ENCODE measurements at places on chromosomes 2 and 18. TPM values are rescaled to one million over a fixed set of nuclear protein-coding genes. Genes with fewer than 3 reads are reported as not detected.

- H3K27ac ChIP-seq: no peak overlapping the region
- no peak overlapping the region for H3K4me3 ChIP-seq
- peaks cover 6% of the 10 kb centered on the region for H3K4me1 ChIP-seq
These were observed 166.4 kb upstream of the MGAT5 start for GRCh38 chr2:134087371-134087921.

- H3K36me3 ChIP-seq: peaks cover 13% of the 10 kb centered on the region
- no peak overlapping the region for H3K27ac ChIP-seq
- peaks cover 22% of the 10 kb centered on the region for H3K4me1 ChIP-seq
- no peaks in the 10 kb centered on the region for H3K27me3 ChIP-seq
- DNase-seq: no peak
- no peak overlapping the region for H3K4me3 ChIP-seq
These were observed 11.7 kb downstream of the SLC4A3 start for GRCh38 chr2:219638948-219639755.

- H3K27ac ChIP-seq: no peak overlapping the region
- H3K4me1 ChIP-seq: no peaks in the 10 kb centered on the region
- DNase-seq: no peak
- no peak overlapping the region for H3K4me3 ChIP-seq
These were observed 212.3 kb downstream of the MGAT5 start for GRCh38 chr2:134466141-134466540.

- DNase-seq: no peak
- no peak overlapping the region for H3K27ac ChIP-seq
- peak overlapping the region; percentile 25 for H3K4me3 ChIP-seq
- peaks cover 36% of the 10 kb centered on the region for H3K4me1 ChIP-seq
These were observed 723 bp upstream of the SLC30A3 start for GRCh38 chr2:27263287-27264252.

DNA sequence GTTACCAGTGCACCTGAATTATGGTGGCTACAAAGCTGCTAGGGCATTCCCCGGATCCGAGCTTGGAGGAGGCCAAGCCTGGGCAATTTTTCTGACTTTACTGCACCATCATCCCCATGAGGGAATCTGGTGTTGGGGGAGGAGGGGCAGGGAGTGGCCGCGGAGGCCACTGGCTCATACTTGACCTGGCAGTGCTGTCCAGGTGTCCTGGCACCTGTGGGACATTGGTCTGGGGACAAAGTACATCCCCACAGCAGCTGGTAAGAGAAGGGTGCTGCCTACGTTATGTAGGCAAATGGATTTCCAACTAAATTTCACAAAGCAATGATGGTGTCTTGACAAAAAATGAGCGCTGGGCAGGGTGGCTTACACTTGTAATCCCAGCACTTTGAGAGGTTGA is 48.3 kb downstream of the KLHL29 start:
- peaks cover 5% of the 10 kb centered on the region for H3K27me3 ChIP-seq
- no peak overlapping the region for H3K27ac ChIP-seq
- peaks cover 8% of the 10 kb centered on the region for H3K4me1 ChIP-seq

DNA sequence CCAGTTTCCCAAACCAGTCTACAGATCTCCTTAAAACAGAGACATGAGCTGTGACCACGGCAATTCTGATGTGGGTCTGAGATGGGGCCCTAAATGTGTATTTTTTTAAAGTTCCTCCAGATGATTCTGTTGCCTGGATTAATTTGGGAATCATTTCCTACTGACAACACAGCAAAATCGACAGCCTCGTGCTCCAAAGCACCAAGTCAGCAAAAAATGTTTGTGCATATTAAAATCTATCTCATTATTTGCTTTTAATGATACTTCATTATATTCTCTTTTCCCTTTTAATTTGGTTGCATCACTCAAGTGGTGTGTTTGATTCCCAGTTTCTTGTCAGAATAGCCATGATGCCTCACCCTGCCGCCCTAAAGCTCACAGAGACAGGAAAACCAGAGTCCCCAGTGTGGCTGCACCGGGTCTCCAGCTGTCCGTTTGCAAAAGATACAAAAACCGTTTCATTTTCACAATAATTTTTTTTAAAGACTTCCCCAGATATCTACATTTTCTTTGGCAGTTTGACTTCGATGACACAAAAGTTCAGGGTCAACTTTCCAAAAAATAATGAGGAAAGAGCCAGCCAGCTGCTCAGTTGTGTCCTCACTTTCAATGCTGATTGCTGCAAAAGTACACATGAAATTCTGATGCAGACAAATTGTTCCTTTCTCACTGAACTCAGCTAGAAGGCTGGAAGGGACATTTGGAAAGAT is 443.2 kb upstream of the ID2 start:
- no peak overlapping the region for H3K27ac ChIP-seq
- peak; percentile 61 for DNase-seq
- H3K36me3 ChIP-seq: no peaks in the 10 kb centered on the region
- peaks cover 2% of the 10 kb centered on the region for H3K27me3 ChIP-seq
- no peak overlapping the region for H3K4me3 ChIP-seq

GRCh38 chr2:152015552-152015951 is 83.3 kb downstream of the CACNB4 start:
- peak; percentile 60 for DNase-seq
- H3K4me1 ChIP-seq: no peaks in the 10 kb centered on the region
- H3K27me3 ChIP-seq: no peaks in the 10 kb centered on the region
- H3K36me3 ChIP-seq: no peaks in the 10 kb centered on the region

GRCh38 chr2:217836901-217837491 is 165.8 kb downstream of the TNS1 start:
- peaks cover 78% of the 10 kb centered on the region for H3K36me3 ChIP-seq
- H3K4me3 ChIP-seq: no peak overlapping the region
- H3K4me1 ChIP-seq: peaks cover 72% of the 10 kb centered on the region
- no peaks in the 10 kb centered on the region for H3K27me3 ChIP-seq

- H3K27ac ChIP-seq: peak overlapping the region; percentile 80
- peaks cover 70% of the 10 kb centered on the region for H3K4me1 ChIP-seq
- peak overlapping the region; percentile 27 for H3K4me3 ChIP-seq
These were observed 8.4 kb upstream of the ARID5A start for GRCh38 chr2:96528006-96528699.

DNA sequence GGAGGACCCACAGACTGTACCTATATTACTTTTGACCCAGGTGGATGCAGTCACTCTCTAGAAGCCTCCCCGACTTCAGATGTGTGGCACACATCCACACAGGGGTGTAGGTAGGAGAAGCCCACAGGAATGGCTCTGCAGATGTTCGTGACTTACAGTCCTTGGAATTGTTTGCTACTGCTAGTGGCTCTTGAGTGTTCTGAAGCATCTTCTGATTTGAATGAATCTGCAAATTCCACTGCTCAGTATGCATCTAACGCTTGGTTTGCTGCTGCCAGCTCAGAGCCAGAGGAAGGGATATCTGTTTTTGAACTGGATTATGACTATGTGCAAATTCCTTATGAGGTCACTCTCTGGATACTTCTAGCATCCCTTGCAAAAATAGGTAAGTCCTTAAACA is 605 bp downstream of the SLC9A4 start:
- H3K27ac ChIP-seq: no peak overlapping the region
- no peak for DNase-seq
- H3K36me3 ChIP-seq: no peaks in the 10 kb centered on the region
- H3K4me1 ChIP-seq: no peaks in the 10 kb centered on the region
- no peaks in the 10 kb centered on the region for H3K27me3 ChIP-seq
- no peak overlapping the region for H3K4me3 ChIP-seq

DNA sequence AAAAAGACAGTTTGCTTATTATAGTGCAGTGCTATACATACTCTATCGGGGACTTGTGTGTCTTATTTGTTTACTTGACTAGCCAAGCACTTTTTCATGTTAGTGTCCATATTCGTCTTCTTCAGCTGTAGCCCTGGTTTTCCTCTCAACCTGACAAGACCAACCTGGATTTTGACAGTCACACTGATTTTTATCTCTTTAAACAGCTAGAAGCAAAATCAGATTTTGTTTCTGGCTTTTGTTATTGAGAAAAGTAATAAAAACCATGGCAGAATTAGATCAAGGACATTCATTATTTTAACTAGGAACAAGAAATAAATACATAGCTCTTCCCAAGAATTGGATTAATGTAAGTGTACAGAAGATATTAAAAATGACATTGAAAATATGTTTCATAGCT is 56.8 kb downstream of the SPATS2L start:
- H3K27ac ChIP-seq: no peak overlapping the region
- H3K4me1 ChIP-seq: peaks cover 19% of the 10 kb centered on the region
- no peak overlapping the region for H3K4me3 ChIP-seq
- DNase-seq: no peak
- H3K36me3 ChIP-seq: peaks cover 7% of the 10 kb centered on the region
- H3K27me3 ChIP-seq: no peaks in the 10 kb centered on the region

DNA sequence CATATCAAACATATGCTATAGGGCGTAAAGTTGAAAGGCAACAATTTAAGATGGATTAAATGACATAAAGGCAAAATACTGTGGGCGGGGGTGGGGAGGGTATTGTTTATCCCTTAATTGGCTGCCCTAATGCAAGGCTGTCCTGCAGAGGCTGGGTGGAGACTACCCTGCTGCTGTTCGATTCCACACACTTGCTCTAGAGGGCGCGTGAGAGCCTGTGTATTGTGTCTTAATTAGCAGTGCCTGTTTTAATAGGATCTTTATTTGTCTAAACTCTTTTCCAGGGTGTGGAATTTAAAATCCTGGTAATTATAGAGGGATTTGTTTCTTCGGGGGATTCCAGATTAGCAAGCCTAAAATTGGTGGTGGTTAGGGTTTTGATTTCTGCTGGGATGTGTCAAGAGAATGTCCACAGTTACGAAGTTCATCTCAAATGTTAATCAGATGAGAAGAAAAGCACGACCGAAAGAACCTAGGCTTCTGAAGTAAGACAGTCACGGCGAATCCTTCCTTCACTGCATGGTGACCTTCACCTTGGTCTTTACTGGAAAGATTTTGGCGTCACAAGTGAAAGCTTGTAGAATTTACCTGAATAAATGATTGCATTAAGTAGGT is 103.5 kb upstream of the MAP3K20 start:
- peaks cover 10% of the 10 kb centered on the region for H3K4me1 ChIP-seq
- H3K4me3 ChIP-seq: no peak overlapping the region
- H3K36me3 ChIP-seq: no peaks in the 10 kb centered on the region
- peaks cover 3% of the 10 kb centered on the region for H3K27me3 ChIP-seq
- no peak overlapping the region for H3K27ac ChIP-seq

- H3K27ac ChIP-seq: no peak overlapping the region
- H3K4me3 ChIP-seq: no peak overlapping the region
- H3K27me3 ChIP-seq: no peaks in the 10 kb centered on the region
- H3K36me3 ChIP-seq: no peaks in the 10 kb centered on the region
- no peaks in the 10 kb centered on the region for H3K4me1 ChIP-seq
These were observed 41.5 kb downstream of the SLC38A11 start for GRCh38 chr2:164913640-164914350.

- DNase-seq: no peak
- H3K4me3 ChIP-seq: no peak overlapping the region
- no peak overlapping the region for H3K27ac ChIP-seq
- H3K4me1 ChIP-seq: peaks cover 21% of the 10 kb centered on the region
- no peaks in the 10 kb centered on the region for H3K36me3 ChIP-seq
- peaks cover 4% of the 10 kb centered on the region for H3K27me3 ChIP-seq
These were observed 165.3 kb downstream of the ARL4C start for GRCh38 chr2:234331566-234331965.

DNA sequence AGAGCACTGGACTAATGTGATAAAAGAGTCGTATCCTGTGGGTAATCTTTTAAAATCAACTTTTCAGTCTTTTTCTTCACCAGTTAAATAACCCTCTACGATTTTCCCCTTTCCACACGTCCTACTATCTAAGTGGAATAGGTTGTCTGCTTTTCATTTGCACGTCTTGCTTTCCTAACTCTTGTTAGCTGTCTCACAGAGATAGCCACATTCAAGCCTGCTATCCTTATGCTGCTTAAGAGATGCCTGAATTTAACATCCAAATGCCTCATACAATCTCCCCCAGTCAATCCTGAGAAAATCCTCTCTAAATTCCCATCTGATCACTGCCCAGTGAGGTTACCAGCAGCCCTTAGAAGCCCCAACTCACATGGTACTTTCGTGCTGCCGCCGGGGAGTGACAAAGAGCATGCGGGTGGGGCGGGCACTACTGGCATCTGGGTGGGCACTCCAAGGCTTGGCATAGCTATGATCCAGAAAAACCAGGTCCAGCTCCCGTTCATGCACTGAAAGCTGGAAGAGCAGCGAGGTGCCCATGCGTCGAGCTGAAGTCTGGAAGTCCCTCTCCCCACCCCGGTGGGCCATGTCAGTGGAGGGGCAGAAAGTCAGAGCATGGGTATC is 1.5 kb downstream of the KANSL3 start:
- H3K4me3 ChIP-seq: peak overlapping the region; percentile 94
- H3K4me1 ChIP-seq: peaks cover 12% of the 10 kb centered on the region

- no peak overlapping the region for H3K27ac ChIP-seq
- H3K27me3 ChIP-seq: no peaks in the 10 kb centered on the region
- no peaks in the 10 kb centered on the region for H3K4me1 ChIP-seq
These were observed 77.4 kb downstream of the ACTR3 start for GRCh38 chr2:113967272-113967671.

- peak within 1 kb of the TSS; percentile 26 for H3K4me3 ChIP-seq
- H3K4me1 ChIP-seq: peaks cover 27% of the 10 kb centered on the region
- peaks cover 93% of the 10 kb centered on the region for H3K27me3 ChIP-seq
- H3K27ac ChIP-seq: no peak within 1 kb of the TSS
These were observed at the start of gene HOXD11 for GRCh38 chr2:176106581-176107539. TSS of gene HOXD11 (plus strand) at chr2:176107280. CDS start at chr2:176107356, 76 bp downstream.

GRCh38 chr2:42071791-42072190 is 24.0 kb downstream of the PKDCC start:
- DNase-seq: no peak
- no peak overlapping the region for H3K4me3 ChIP-seq
- H3K27me3 ChIP-seq: no peaks in the 10 kb centered on the region
- H3K4me1 ChIP-seq: peaks cover 62% of the 10 kb centered on the region

- no peaks in the 10 kb centered on the region for H3K27me3 ChIP-seq
- no peaks in the 10 kb centered on the region for H3K4me1 ChIP-seq
- H3K36me3 ChIP-seq: no peaks in the 10 kb centered on the region
- H3K4me3 ChIP-seq: no peak overlapping the region
These were observed 109.1 kb upstream of the DNAJC10 start for GRCh38 chr2:182606728-182607681.

Gene CTNNA2
- 0.62 TPM for total RNA-seq

Gene TWIST2
- total RNA-seq: 13.6 TPM

Gene PECR
- 8.9 TPM for total RNA-seq

Gene RGPD4
- total RNA-seq: 0.04 TPM

Gene OSR1
- 11.6 TPM for total RNA-seq

Gene EMILIN1
- total RNA-seq: 76.9 TPM

Gene ABCB11
- total RNA-seq: 0.04 TPM

Gene CFAP65
- total RNA-seq: not detected

Data from muscle of leg (tissue), 16 donors.